H1 (cell line): ENCODE measurements at places on chromosomes 6 and 20. TPM values are rescaled to one million over a fixed set of nuclear protein-coding genes. Genes with fewer than 3 reads are reported as not detected.

The BPIFB4 gene
- polyA plus RNA-seq: 0.17 TPM in 1 of 2 replicates, not detected in the other

The ZSCAN26 gene
- polyA plus RNA-seq: 3.8 and 7.0 TPM in 2 replicates

The RBBP8NL gene
- 0.48 and 0.88 TPM in 2 replicates for polyA plus RNA-seq

The CGAS gene
- polyA plus RNA-seq: 1.9 and 2.1 TPM in 2 replicates

The RNF144B gene
- polyA plus RNA-seq: 1.1 and 1.8 TPM in 2 replicates

The ATP6V1G2 gene
- polyA plus RNA-seq: 5.1 and 5.7 TPM in 2 replicates

The CLIC5 gene
- 0.12 and 0.24 TPM in 2 replicates for polyA plus RNA-seq

The POM121L2 gene
- 0.05 TPM in 2 replicates for polyA plus RNA-seq

The B3GAT2 gene
- 0.47 and 0.83 TPM in 2 replicates for polyA plus RNA-seq

The CDH26 gene
- polyA plus RNA-seq: 0.78 and 1.5 TPM in 2 replicates

The TMEM244 gene
- not detected in 2 replicates for polyA plus RNA-seq

The KHDC1L gene
- 0.14 TPM in 1 of 2 replicates, not detected in the other for polyA plus RNA-seq

The ANKRD60 gene
- polyA plus RNA-seq: not detected in 2 replicates

The LY6G6C gene
- 0.23 and 0.49 TPM in 2 replicates for polyA plus RNA-seq

The BPI gene
- polyA plus RNA-seq: not detected in 2 replicates

The RAB23 gene
- polyA plus RNA-seq: 2.4 and 6.5 TPM in 2 replicates

The LY6G6F gene
- not detected in 2 replicates for polyA plus RNA-seq

The DCDC2 gene
- 0.03 TPM in 2 replicates for polyA plus RNA-seq

The TPD52L1 gene
- polyA plus RNA-seq: 14.2 and 14.3 TPM in 2 replicates

The NANP gene
- polyA plus RNA-seq: 2.7 and 3.8 TPM in 2 replicates
